ENCODE measurements at places on chromosomes 7 and 10.

DNA sequence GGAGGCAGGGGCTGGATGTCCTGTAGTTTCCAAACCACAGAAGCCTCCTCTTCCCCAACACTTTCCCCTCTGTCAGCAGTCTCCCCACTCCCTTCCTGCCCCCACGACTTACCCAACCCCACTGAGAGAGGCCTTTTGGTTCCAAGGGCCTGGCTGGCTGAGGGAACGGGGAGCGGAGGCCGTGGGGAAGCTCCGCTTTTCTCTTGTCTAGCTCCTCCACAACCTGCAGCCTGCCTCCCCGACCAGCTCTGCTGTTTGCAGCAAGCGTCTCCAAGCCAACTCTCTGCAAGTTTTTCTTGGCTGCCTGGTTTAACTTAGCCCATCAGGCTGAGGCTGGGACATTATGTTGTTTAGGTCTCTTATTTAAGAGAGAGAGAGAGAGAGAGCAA is 126.8 kb downstream of the NEURL1 start:
- DNase-seq, result no peak

- DNase-seq, result no peak
These were observed 205.6 kb downstream of the RNLS start for GRCh38 chr10:88377510-88377909.

DNA sequence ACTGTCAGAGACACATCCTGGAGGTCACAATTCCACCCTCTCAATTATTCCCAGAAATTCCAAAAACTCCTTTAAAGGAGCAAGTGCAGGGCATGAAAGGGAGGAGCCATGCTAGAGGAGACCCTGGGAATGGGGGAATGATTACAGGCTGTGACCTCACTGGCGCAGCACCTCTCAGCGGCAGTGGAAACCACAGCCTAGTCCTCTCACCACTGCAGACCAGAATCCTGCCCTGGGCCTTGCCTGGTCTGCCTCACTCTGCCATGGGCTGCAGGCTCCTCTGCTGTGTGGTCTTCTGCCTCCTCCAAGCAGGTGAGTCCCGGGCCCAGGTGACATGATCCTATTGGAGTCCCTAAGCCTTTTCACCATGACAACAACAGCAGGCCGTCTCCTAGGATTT is 50.5 kb upstream of the PRSS58 start:
- no peak for DNase-seq

DNA sequence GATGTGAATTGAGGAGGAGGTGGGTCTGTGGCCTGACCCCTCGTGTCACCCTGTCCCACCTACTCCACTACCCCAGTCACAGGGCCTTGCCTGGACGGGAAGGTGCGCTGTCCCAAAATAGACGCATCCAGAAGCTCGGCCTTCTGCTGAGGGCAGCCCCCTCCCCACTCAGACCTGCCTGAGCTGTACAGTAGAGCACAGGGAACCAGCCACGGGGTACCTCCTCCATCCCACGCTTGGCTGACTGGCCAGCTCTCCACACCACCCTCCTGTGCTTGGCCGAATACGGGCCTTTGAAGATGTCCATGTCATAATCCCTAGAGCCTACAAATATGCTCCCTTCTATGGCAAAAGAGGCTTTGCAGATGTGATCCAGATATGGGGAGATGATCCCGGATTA is 88.3 kb downstream of the CHST15 start:
- no peak for DNase-seq

- DNase-seq, result no peak
These were observed 330.4 kb downstream of the ARL4A start for GRCh38 chr7:13017881-13018280.

- DNase-seq, result no peak
These were observed 181.9 kb upstream of the LYZL2 start for GRCh38 chr10:30811276-30812017.

DNA sequence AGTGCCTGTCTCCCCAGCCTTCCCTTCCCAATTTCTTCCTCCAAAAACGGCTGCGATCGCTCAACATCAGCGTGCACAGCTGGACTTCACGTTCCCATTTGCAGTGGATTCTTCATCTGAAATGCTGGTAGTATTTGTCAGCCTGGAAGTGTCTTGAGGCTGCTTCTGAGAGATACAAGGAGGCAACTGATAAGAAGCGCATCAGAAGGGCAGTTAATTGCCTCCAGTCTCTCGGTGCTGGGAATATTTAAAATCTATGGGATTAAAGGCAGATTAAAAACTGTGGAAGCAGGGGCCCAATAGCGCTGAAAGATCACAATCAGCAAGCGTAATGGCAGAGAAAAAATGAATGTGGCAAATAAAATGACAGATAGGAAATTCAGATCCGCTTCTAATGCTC is 450.0 kb downstream of the GATA3 start:
- no peak for DNase-seq

DNA sequence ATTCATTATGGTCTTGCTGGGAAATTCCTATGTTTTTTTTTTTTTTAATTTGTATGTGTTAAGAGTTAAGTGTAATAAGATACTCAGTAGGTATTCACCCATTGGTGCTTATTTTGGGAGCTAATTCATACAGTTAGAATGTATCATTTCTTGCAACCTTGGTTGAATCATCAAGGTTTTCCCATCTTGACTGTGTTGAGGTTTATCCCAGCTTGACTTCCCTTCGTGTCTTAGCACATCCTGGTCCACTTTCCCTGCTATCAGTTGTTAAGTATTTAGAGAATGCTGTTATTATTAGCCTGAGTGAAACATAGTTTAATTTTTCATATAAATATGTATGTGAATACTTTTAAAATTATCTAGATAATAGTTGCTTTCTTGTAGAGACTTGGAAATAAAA is 20.8 kb downstream of the RALA start:
- DNase-seq, result no peak

DNA sequence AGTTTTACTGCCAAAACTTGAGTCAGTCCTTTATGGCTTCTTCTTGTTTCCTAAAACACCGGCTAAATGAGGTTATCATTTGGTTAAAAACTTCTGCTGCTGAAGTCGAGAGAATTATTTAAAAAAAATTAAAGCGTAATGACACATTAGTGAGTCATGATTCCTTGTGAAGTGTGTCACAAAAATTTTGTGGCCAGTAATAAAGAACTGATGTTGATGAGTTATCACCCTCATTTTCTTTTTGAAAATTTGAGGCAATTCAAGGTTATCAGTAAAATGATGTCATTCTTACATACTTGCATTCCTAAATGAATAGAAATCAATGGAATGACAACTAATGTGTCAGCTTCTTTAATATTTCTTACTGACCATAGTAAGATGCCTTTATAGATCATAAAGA is 427.4 kb downstream of the SORCS3 start:
- DNase-seq, result no peak

Measured in activated B cell treated with CpG ODN at 0.5 μM for 24 hours (primary cell).